GM18507 (cell line): ENCODE measurements at places on chromosomes 5 and 9.

GRCh38 chr5:14219800-14220512 lies 76.8 kb downstream of the TRIO start:
- DNase-seq = no peak

DNA sequence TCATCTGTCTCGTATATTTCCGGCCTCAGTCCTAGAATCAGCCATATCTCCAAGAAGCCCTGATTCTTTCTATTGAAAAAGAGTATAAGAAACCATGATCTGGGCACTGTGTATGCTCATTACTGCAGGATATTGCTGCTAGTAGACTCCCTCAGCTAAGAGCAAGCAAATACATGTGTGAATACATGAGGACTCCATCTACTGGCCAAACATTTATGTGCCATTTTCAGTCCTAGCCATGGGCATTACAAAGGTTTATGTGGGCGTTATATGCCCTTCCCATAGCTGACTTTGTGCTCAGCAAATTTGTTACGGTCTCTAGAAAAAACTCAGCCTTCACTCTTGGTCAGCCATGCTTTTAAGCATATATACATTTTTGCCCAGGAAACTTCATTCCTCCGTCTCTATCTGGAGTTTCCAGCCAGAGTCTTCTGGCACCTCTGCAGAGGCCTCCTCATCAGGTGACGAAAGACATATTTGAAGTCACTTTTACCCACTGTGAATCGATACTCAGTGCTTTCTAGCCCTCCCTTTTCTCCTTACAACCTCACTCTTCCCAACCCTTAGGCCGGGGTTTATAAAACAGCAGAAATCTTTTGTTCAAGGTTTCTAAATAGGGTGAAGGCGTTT lies 1495.6 kb upstream of the CDH6 start:
- DNase-seq = no peak

DNA sequence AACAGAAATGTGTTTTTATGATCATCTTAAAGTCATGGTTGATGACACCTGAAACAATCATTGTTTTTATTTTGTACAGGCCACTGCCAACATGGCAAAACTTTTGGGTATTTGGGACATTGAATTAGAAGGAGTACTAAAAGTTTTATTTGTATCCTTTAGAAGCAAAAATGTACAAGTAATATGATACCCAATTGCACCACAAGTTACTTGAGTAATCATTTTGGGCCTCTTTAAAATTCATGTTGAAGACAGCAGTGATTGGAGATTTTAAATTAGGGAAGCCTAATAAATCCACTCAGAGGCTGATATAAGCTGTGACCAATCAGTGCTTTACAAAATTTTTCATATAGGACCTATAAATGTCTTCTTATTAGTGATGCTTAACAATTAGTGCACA lies 212.9 kb downstream of the MARCHF11 start:
- DNase-seq = no peak

- no peak for DNase-seq
These were observed 30.7 kb upstream of the VCAN start for GRCh38 chr5:83440826-83441225.

DNA sequence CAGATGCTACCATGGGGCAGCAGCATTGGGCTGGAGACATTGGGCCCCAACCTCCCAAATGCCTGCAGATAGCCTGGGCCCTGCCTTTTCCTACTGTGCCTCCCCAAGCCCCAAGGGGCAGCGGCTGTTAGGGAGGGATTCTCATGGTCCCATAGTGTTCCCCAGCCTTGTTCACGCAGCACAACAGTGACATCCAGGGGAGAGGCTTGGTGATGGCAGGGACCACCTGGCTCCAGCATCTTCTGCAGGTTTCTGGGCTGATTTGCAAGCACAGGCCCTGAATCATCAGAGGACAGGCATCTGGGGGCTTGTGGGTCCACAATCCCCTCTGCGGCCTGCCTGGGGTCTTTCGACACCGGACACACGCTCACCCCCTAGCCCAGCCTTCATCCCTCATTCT lies 354.6 kb downstream of the SLIT3 start:
- no peak for DNase-seq

DNA sequence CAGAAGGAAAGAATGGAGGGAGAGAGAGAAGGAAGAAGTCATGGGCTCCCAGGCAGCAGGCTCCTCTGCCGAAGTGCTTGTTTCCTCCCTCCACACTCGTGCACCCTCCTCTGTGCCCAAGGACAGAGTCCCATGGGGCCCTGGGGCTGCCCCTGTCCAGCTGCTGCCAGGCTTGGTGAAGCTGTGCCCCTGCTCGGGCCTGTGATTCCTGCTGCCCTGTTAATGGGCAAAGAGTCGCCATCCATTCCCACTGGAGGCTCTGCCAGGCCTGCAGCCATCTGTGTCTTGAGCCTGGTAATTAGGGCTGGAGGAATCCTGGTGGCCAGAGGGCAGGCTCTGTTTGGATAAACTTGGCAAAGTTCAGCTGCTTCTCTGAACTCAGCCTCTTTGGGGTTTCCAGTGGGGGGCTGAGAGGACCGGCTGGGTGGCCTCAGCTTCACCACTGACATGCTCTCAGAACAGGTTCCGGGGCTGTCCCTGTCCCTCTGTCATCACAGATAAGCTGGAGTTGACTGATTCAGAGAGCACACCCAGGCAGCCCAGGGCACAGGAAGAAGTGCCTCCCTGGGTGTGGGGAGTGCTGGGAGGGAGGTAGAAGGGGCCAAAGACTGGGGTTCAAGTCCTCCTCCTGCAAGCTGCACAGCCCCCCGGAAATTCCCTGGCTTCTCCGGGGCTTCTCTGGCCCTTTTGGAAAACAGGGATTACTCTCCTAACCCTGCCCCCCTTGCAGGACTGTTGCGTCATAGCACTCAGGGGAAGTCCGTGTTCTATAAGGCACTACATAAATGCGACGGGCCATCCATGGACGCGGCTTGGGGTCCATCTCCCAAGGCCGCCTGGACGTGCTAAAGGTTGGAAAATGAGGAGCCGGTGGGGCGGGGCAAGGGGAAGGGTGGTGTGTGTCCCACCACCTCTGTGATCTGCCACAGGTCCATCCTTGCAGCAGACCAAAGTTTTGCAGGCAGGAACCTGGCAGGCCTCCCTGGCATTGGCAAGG lies 154.8 kb downstream of the PAX5 start:
- DNase-seq = peak; percentile 30

GRCh38 chr9:89489548-89490530 lies 8.1 kb downstream of the SEMA4D start:
- DNase-seq = no peak

GRCh38 chr5:158174026-158174425 lies 315.1 kb upstream of the CLINT1 start:
- no peak for DNase-seq

DNA sequence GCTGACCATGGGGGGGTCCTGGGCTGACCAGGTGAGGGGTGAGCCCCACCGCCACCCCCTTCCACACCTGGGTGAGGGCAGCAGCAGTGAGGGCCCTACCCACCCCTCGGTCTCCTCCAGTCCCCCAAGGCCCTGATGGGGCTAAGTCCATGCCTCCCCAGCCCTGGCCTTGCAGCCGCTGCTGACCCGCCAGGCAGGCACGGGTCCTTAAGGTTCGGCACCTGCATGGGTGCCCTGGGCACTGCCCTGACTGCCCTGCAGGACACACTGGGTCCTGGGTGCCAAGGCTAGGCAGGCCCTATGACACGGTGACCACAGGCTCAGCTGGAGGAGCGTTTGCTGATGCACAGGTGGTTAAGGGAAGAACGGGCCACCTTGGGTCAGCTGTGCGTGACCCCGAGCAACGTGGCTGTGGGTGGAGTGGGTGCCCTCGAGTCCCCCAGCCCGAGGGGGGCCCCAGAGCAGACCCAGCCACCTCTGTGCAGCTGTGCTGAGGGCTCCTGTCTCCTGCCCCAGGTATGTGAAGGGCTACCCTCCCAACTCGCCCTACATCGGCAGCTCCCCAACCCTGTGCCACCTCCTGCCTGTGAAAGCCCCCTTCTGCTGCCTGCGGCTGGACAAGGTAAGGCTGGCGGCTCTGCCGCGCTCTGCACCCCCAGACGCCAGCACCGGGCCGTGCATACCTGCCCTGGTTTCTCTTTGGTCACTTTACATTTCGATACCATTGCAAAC lies 73.0 kb downstream of the KCNT1 start:
- DNase-seq = no peak

DNA sequence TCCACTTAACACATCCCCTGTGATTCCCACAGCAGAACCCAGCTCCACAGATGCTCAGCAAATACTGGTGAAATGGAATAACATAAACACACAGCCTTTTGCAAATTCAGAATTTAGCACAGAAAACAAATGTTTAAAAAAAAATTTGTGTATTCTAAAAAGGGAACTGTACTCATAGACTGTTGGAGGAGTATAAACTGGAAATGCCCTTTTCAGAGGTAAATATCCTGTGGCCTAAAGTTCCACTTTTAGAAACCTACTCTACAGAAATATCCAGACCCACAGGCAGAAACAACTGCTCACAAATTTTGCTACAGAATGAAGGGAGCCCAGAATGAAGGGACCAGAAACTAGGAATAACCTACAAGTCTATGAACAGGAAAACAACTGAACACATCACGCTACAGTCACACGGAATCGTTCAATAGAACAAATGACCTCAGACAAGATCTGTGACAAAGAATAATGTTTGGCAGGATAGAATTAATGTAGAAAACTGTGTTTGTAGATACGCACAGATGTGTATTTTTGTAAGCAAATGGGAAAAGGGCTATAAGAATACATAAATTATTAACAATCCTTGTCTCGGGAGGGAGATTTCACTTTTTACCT lies 78.5 kb downstream of the SHB start:
- no peak for DNase-seq

GRCh38 chr5:112682621-112683061 lies 55.0 kb upstream of the APC start:
- DNase-seq = no peak

DNA sequence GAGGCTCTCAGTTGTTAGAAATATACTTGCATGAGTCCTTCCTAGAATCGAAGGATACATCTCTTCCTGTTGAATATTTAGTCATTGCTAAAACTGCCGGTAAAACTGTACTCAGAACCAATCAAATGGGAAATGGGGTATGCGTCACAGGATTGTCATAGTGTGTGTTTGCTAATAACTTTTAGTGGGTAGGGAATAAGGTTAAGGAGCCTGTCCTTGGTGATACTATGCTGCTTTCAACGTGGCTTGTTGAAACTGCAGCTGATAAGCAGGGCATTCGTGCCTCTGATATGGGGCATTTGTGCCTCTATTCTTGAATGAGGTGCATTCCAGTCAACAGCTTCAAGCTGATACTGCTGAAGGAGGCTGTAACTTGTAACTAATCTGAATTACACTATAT lies 26.6 kb downstream of the HABP4 start:
- DNase-seq = no peak

DNA sequence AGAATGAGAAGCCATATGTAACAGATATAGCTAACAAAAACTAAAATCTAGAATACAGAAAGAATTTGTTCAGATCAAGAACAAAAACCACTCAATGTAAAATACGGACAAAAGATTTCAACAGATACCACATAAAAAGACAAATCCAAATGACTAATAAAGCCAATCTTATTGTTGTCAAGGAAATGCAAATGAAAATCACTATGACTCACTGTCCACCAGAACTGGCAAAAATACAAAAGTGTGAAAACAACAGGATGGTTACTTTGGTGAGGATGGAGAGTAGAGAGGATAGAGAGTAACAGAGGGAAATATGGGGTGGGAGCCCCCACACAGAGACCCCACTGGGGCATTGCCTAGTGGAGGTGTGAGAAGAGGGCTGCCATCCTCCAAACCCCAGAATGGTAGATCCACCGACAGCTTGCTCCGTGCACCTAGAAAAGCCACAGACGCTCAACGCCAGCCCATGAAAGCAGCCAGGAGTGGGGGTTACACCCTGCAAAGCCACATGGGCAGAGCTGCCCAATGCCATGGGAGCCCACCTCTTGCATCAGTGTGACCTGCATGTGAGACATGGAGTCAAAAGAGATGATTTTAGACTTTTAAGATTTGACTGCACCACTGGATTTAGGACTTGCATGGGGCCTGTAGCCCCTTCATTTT lies 15.2 kb upstream of the RHOBTB3 start:
- DNase-seq = no peak

DNA sequence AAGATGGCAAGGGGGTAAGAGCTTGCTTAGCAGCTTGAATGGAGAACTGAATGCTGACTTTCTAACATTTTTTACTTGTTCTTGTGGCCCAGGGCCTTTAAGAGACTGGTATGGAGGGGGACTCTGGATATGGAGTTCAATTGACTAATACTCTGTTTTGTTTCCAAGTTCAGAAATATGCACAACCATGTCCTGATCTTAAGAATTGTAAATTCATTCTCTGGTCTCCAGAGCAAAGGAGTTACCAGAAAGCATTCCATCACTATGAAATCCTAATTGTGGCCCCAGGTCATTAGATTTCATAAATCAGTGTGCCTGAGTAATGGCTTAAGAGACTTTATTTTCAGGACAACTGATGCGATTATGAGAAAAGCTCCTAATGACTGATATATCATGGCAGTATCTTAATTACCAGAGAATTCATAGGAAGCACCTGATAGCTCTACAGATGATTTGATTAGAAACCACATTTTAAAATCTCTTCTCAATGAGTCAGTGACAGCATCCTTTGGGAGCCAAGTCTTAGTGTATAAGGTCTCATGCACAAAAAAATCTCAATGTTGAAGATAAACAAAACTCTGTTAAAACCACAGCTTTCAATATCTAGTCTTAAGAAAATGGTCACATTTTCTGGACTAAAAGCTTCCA lies 613.6 kb upstream of the KLF4 start:
- DNase-seq = no peak

DNA sequence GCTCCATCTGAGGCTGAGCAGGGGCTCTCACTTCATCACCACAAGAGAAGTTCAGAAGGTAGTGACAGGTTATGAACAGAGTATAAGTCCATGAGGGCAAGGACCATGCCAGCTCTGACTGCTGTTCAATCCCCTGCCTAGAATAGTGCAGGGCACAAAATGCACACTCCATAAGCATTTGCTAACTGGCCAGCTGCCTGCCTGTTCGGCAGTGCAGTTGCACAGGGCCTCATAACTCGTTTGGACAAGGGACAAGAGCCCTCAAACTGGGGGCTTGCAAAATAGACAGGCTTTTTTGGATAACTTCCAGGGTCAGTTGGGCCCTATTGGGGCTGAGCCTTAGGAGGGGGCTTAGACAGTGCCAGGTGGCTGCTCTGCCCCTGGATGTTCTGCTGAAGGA lies 21.1 kb downstream of the SPARC start:
- no peak for DNase-seq

DNA sequence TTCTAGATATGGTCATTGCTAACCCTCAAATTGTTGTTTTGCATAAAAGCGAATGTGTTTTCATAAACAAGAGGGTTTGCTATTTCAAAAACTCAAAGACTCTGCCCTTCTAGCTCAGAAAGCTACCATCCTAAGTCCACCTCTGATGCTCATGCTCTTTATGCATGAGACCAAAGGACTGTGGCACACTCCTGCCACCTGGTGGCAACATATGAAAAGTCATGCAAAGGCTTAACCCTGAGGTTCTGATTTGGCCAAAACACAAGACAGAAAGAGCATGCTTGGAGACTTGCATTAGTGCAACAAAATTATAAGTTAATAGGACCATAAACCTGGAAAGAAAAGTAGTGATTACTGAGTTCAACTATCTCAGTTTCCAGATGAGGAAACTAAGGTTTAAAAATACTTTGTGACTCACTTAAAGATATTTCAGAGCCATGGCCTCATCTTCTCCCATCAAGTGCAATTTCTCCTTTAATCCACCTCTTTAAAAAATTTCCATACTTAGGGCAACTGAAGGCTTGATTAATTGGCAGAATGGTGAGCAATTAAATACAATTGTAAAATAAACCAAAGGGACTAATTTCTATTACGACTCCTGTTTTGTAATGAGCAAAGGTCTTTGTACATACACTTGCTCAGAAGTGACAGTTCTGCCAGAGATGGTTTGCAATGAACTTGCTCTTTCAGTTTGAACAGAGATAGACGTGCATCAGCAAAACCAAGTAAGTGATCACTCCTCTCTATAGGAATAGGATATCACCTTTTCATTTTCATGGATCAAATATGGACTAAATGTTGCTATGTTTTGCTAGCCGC lies 110.7 kb upstream of the RAD23B start:
- DNase-seq = peak; percentile 20
